SK-N-MC (cell line): ENCODE measurements at places on chromosomes 13 and 19.
A peak's percentile ranks its signal among the peaks of the same experiment; 100 is the strongest.

DNA sequence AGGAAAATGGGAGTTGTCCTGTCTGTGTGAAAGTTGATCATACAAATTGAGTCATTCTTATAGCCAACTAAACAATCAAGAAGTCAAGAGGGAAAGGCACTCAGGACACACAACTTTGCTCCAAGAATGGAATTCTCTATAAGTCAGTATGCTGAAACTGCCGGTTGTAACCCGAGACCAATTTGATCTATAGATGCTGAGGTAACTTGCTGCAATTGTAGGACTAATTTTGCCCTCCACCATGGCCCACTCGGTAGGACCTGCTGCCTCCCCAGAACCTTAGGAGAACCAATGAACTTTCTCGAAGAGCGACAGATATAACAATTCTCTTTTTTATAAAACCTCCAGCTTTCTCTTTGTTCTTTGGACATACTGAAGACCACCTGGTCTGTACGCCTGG, 157.0 kb downstream of the RNF17 start:
- no peak for DNase-seq

DNA sequence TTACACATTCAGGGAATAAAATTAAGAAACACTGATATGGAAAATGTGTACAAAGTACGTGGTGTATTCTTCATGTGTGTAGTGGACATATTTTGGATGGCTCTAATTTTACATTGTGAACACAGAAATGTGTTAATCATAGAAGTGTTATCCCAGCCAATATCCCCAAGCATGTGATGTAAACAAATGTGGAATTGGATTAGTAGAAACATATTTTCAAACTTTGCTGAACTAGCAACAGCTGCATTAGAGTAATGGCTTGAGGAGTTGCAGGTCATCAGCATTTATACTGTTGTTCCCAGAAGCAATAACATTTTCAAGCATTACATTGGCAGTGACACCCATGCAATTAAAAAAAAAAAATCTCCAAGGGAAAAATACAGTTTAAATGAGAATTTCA, 600.6 kb downstream of the SLITRK1 start:
- DNase-seq = no peak

- DNase-seq = no peak
Observed at GRCh38 chr19:335072-335471, 9.5 kb downstream of the MIER2 start.

GRCh38 chr19:7550987-7551761, 15.7 kb downstream of the PNPLA6 start:
- DNase-seq = no peak

- DNase-seq = no peak
Observed at GRCh38 chr19:38389101-38389925, 816 bp downstream of the SPRED3 start.

GRCh38 chr19:3684054-3684816, 16.0 kb downstream of the PIP5K1C start:
- DNase-seq = peak; percentile 6

GRCh38 chr13:22369840-22370239, 699.0 kb downstream of the FGF9 start:
- no peak for DNase-seq

GRCh38 chr13:42394711-42395085, 122.7 kb downstream of the AKAP11 start:
- DNase-seq = no peak

DNA sequence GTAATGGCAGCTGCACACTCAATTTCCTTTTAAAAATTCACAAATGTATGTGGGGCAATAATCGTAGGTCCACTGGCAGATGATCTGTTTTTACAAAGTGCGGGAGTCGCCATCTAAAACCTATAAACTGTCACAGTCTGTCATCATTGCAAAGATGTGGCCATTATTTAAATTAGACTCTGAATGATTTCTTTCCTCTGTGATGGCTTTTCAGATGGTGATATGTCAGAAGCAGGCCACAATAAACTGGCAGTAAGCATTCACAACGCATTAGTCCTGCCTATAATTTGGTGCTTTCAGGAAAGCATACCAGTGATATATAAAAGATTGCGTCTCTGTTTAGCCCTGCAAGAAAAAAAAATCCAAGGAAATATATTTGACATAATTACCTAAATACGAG, 226.8 kb downstream of the TBC1D4 start:
- no peak for DNase-seq

- peak; percentile 89 for DNase-seq
Observed at GRCh38 chr13:97757807-97758206, 195.7 kb upstream of the IPO5 start.

- DNase-seq = no peak
Observed at GRCh38 chr13:106096661-106097092, 438.8 kb downstream of the EFNB2 start.

DNA sequence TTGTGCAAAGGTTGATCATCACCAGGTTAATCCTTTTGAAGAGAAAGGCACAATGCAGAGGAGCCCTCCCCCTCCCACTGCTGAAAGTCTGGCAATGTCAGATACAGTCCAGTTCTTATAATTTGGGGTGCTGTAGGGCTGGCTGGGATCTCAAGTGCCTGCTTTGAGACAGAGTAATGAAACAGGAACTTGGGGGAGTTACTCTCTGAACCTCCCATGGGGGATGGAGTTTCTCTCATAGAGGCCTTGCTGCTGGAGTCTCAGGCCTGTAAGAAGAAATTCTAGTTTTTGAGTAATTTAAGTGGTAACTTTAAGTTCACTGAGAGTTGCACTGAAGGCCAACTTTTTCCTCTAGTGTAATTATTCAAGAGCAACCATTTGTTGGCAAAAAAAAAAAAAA, 410.5 kb downstream of the KCNRG start:
- DNase-seq = no peak

GRCh38 chr13:106587787-106588186, 19.9 kb upstream of the ARGLU1 start:
- DNase-seq = no peak

DNA sequence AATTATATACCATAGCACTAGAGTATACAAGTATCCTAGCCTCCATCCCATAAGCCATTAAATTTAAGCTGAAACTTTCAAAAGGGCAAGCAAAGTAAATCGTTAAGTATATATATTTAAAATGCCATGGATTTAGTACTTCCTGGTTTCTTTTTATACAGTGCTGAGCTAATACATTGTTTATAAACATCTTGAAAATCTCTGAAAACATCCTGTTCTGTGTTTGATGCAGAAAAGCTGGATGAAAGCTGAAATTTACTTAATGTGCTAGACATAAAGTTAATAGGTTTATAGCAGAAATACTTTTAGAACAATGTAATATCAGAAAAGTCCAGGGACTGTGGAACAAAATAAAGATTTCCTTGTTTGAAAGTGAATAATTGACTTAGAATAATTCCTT, 875.4 kb downstream of the SLITRK6 start:
- no peak for DNase-seq

GRCh38 chr13:64339373-64340063, 2890.6 kb downstream of the PCDH9 start:
- no peak for DNase-seq

GRCh38 chr13:113630296-113630695, 27.7 kb downstream of the ATP4B start:
- DNase-seq = no peak

DNA sequence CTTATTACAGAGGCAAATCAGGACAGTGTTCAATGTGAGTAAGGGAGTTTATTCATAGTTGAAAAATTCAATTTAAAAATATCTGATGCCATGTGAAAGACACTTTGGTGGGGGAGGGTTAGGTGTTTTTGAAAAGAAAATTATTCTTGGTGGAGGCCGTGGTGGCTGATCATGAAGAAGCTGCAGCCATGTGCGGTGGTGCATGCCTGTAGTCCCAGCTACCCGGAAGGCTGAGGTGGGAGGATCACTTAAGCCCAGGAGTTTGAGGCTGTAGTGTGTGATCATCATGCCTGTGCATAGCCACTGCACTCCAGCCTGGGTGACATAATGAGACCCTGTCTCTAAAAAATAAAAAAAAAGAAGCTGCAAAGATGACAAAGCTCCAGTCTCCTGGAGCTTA, 28.6 kb downstream of the WDFY2 start:
- DNase-seq = no peak

DNA sequence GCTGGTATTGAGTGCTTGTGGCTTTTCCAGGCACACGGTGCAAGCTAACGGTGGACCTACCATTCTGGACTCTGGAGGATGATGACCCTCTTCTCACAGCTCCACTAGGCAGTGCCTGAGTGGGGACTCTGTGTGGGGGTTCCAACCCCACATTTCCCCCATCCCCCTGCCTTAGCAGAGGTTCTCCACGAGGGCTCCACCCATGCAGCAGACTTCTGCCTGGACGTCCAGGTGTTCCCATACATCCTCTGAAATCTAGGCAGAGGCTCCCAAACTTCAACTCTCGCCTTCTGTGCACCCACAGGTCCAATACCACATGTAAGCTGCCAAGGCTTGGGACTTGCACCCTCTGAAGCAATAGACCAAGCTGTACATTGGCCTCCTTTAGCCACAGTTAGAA, 25.3 kb upstream of the ZSCAN18 start:
- DNase-seq = no peak

DNA sequence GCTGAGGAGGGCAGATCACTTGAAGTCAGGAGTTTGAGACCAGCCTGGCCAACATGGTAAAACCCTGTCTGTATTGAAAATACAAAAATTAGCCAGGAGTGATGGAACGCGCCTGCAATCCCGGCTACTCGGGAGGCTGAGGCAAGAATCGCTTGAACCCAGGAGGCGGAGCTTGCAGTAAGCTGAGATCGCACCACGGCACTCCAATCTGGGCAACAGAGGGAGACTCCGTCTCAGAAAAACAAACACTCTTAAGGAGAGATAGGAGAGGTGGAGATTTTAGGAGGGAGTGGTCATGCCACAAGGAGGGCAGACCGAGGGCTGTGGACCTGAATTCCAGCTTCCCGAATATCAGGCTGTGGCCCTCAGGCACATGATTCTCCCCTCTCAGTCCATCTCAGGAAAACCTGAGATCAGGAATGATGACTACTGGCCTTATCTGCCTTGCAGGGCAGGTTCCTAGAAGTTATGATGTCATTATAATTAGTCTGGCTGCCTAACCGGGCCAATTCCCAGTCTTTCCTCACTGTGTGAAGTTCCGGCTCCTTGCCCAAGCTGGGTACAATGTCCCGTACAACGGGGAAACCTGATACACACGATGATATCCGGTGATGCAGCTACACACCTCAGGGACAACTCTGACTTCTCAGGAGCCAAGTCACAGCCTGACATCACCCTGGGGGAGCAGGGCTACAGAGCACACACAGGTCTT, 2.5 kb downstream of the SLC35E1 start:
- no peak for DNase-seq

GRCh38 chr19:52659013-52659412, 20.9 kb upstream of the ZNF83 start:
- no peak for DNase-seq

DNA sequence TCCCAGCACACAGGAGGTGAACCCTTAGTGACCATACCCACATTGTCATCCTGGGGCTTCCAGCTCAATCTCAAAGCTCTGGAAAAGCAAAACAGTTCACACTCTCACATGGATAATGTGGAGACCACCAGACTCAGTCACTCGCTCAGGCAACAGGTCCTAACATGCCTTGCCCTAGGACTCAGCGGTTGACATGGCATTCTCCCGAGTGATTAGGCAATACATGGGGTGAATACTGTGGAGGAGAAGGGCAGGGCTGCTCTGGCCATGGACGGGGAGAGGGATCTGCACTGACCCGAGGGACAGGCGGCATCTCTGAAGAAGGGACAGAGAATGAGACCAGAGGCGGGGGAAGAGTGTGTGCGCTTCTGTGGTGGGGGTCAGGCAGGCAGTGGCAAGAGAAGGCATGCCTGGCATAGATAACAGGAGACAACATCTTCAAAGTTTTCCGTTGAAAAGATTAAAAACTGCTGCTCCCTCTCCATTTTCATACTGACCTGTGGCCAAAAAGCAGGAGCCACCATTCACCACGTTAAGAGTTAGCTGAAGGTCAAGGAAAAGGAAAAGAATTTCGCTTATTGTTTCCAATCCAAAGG, 44.5 kb upstream of the EPHX3 start:
- DNase-seq = no peak

- no peak for DNase-seq
Observed at GRCh38 chr13:111857846-111858560, 208.9 kb upstream of the SOX1 start.

- DNase-seq = no peak
Observed at GRCh38 chr13:112705286-112705685, 15.4 kb downstream of the ATP11A start.
